ENCODE measurements at places on chromosomes 12 and 14.

- peak; percentile 63 for DNase-seq
These were observed 716 bp downstream of the HSP90AA1 start for GRCh38 chr14:102085948-102086708.

GRCh38 chr12:108332791-108333382 is 6.2 kb downstream of the CMKLR1 start:
- peak; percentile 40 for DNase-seq

DNA sequence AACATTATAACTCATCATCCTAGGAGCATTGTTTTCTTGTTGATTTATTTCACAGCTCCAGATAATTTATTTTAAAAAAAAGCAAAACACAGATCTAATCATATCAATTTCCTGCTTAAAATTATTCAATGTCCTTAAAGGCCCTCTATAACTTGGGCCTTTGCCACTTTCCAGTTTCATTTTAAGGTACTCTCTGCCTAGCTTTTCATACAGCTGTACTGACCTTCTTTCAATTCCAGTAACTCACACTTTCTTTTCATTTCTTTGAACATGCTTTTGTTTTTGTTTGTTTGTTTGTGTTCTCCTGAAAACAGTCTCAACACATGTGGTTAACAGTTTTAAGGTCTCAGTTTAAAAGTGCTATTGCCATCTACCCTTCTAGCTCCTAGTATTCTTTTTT is 281.9 kb downstream of the ACSS3 start:
- DNase-seq: no peak

DNA sequence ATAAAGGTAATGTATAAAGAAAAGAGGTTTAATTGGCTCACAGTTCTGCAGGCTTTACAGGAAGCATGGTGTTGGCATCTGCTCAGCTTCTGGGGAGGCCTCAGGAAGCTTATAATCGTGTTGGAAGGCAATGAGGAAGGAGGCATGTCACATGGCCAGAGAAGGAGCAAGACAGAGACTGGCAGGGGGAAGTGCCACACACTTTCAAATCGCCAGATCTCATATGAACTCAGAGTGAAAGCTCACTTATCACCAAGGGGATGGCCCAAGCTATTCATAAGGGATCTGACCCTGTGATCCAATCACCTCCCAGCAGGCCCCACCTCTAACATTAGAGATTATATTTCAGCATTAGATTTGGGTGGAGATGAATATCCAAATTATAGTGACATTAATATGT is 26.3 kb downstream of the LDHB start:
- DNase-seq: no peak

GRCh38 chr12:32201976-32202375 is 95.3 kb downstream of the BICD1 start:
- DNase-seq: no peak

DNA sequence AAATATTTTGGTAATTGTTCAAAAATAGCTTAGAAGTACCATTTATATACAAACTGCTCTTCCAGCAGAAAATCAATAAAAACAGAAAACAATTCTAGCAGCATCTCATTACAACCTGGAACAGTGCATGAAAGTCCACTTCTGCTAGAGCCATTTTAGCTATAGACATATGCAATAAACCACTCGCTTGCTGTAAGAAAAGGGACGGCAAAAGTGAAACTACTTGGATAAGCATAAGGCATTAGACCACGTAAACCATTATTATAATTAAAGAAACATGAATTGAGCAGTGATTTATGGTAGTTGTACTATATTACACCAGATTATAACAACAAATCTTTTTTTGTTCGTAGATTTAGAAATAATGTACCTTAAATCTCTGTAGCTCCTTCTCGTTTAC is 48.7 kb downstream of the LRIG3 start:
- no peak for DNase-seq

DNA sequence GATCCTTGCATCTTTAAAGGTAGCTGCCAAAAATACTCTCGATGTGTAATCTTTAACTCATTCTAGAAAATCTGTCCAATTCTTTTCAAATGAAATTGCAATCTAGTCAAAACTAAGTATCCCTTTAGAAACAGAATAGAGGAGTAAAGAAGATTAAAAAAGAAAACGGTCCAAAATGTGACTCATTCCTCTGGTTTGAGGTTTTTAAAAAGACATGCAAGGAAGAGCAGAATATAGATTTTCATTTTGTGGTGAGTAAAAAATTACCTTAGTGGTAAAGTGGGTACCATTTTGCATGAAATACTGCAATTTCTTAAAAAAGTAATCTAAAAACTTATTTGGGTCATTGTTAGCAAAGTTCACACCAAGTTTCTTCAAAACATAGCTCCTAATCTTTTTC is 108.4 kb downstream of the BRMS1L start:
- no peak for DNase-seq

- no peak for DNase-seq
These were observed 57.0 kb downstream of the SMUG1 start for GRCh38 chr12:54131641-54132280.

DNA sequence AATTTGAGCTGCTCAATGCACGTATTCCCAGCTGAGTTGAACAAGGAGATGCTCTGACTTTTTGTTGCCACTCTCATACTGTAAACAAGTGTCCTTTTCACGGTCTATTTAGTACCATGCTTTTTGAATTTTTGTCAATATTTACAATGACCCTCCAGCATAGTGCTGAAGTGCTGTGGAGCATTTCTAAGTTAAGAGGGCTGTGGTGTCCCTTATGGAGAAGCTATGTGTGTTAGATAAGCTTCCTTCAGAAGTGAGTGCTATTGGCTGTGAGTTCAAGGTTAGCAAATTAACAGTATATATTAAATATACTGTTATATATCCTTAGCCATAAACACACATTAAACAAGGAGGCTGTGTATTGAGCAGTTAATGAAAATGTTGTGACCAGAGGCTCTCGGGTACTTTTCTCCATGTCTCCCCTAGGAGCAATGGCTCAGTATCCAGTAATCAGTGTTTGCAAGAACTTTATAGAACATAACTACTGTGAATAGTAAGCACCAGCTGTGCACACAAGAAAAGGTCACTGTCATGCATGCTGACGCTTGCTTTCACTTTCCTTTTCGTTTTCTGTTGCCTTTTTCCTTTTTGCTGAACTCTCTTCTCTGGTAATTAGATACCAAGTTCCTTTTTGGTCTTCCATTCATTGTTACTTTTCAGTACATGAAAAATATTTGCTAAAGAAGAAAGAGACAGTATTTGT is 187.2 kb upstream of the NEDD1 start:
- peak; percentile 34 for DNase-seq

DNA sequence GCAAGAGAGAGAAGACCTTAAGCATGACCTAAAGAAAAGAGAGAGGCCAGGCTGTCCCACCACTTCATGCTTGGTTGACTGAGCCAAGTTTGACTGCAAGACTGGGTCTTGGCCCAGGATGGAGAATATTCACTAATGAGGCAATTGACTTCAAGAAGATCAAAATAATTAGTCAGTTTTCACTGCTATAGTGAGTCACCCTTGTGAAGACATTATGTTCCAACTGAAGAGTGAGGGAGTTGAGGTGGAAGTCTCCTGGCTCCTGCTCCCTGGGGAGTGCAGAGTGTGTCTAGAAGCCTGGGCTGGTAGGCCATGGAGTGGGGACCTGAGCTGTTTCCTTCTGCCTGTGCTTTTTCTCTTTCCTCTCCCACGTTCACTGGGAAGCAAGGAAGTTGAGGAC is 117.6 kb downstream of the CACNA1C start:
- DNase-seq: no peak

GRCh38 chr14:104595116-104595675 is 9.4 kb downstream of the TMEM179 start:
- no peak for DNase-seq

DNA sequence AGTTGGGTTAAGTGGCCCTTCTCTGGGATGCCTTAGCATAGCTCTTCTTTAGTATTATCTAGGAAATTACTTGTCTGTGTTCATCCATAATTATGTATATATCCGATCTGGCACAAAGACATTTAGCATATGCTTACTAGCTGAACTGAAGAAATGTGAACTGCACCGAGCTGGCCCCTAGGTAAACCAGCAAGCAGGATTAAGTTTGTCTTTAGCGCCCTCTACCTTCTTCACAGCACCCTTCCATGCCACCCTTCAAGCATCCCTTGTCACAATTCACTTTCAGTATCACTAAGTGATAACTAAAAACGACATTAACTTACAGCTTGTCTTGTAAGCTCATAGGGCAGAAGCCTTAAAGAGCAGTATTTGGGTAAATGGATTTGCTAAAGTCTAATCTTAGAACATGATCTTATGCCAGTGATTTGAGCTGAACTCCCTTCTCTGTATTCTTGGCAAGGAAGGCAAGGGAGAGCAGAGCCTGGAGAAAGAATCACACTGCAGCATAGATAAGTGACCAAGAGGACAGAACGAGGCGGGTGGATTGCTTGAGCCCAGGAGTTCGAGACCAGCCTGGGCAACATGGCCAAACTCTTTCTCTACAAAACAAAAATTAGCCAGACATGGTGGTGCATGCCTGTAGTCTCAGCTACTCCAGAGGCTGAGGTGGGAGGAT is 2.6 kb upstream of the HAL start:
- DNase-seq: peak; percentile 68

GRCh38 chr12:20751046-20751445 is 55.9 kb downstream of the SLCO1C1 start:
- DNase-seq: no peak

DNA sequence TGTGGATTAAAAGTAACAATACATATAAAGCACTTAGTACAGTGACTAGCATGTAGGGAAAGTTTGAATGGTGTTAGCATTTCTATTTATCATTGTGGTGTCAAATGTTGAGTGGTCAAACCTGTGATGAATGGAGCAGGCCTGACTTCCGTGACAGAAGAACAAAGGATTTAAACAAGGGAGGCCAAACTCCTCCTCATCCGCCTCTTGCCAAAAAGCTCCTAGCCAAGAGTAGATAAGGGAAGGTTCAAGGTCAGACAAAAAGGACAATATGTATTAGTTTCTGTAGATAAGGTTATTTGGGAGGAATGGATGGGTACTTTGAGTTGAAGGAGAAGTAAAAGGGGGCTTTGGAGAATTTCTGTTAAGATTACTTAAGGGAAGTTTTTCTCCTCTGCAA is 6.5 kb downstream of the RNASE7 start:
- no peak for DNase-seq

DNA sequence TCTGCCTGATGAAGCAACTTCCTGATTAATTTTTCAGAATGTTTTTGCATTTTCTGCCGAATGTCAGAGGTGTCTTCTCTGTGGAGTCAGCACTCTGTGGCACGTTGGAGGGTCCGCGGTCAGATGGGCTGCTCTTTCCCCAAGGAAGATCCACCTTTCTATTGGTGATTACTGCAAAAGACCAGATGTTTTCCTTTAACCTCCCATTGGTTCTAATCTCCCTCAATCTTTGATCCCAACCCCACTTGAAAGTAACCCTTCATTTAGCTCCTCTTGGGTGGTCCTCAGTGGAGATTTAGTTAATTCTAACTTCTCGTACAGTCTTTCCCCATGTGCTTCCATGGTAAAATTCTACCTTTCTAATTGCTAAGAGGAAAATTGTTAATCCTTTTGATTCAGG is 397.7 kb upstream of the DDHD1 start:
- DNase-seq: no peak

- DNase-seq: no peak
These were observed 23.4 kb downstream of the PLEKHG3 start for GRCh38 chr14:64727551-64728071.

GRCh38 chr12:95411057-95411456 is 62.9 kb upstream of the METAP2 start:
- DNase-seq: no peak

GRCh38 chr12:18428416-18428815 is 167.1 kb downstream of the PIK3C2G start:
- DNase-seq: no peak

GRCh38 chr14:22296722-22297121 is 292.3 kb downstream of the DAD1 start:
- DNase-seq: no peak

DNA sequence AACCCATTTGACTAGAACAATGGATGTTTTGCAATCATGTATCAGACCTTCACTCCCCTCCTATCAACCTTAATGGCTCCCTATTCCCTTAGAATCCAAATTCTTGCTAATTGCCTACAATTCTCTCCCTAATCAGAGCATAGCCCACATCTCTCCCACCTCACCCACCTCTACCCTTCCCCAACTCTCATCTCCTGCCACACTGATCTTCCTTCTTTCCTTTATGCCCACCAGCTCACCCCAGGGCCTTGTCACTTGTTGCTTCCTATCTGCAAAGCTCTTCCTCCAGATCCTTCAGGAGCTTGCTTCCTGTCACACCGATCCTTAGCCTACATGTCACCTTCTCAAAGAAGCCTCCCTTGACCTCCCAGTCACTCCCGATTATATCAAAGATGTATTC is 177.8 kb downstream of the KSR2 start:
- DNase-seq: no peak

DNA sequence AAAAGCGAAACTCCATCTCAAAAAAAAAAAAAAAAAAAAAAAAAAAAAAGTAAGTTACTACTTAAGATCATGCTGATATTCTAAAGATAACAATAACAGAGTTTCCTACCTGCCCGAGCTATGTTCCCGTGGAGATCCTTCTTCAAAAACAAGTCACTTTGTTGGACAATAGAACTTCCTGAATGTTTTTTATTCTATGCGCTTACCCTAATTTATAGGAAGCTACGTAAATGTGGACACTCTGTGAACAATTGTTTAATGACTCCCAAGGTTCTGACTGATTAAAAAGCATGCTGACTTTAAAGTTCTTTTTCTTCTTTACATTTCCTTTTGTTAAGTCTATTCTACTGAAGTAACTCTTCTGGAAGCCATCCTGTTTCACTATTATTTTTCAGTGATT is 52.5 kb downstream of the FGD4 start:
- no peak for DNase-seq

GRCh38 chr14:72118841-72119240 is 186.6 kb downstream of the RGS6 start:
- no peak for DNase-seq

DNA sequence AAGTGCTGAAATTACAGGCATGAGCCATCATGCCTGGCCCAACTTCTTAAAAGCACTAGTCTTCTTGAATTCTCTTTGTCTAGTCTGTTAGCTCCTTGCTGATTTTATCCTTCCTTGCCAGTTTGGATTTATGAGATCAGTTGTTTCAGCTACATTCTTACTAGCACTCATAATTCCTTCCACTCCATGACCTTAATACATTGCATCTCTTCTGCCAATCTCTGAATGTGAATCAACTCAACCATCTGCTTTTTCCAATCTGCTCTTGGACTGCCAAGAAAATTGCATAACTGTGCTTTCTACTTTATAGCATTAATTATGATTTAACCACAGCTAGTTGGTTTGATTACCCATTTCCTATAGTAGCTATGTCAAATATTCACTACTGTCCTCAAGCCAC is 14.9 kb upstream of the HEATR5A start:
- DNase-seq: no peak

DNA sequence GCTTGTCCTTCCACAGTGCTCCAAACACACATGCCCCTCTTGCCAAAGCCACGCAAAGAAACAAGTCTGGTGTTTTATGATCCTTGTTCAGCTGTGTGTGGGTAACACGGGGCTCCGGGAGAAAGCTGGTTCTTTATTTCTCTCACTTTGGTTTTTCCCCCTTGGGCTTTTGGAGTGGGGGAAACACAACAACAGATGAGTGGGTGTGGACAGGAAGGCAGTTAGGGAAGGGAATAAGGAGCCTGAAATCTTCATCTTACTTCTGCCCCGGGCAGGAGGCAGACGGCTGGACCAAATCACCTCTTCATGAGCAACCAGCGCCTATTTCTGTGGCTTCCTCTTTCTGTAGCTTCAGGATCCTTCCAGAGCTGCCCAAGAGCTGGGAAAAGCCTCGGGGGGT is 218.5 kb downstream of the PHETA1 start:
- DNase-seq: no peak
